ENCODE measurements at places on chromosomes 13 and 19.

DNA sequence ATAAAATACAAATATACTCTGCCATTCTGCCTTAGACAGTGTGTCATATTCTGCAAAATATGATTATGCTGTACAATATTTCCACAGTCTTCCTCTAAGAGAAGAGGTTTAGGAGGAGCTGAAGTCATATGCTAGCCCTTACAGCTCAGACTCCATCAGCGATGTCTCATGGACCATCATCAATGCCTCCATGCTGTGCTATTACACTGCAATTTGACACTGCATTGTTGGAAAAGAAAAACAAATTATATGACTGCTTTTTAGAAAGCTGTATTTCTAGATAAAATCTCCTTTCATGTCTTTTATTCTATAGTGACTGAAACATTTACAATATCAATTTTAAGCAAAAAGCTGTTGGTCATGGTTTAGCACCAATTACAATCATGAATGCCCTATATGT lies 1089.4 kb upstream of the MIR17HG start:
- no peak for DNase-seq

- no peak for DNase-seq
Observed at GRCh38 chr19:33865306-33865705, 68.6 kb downstream of the KCTD15 start.

- DNase-seq, result no peak
Observed at GRCh38 chr19:39923862-39924261, 10.6 kb downstream of the FCGBP start.

DNA sequence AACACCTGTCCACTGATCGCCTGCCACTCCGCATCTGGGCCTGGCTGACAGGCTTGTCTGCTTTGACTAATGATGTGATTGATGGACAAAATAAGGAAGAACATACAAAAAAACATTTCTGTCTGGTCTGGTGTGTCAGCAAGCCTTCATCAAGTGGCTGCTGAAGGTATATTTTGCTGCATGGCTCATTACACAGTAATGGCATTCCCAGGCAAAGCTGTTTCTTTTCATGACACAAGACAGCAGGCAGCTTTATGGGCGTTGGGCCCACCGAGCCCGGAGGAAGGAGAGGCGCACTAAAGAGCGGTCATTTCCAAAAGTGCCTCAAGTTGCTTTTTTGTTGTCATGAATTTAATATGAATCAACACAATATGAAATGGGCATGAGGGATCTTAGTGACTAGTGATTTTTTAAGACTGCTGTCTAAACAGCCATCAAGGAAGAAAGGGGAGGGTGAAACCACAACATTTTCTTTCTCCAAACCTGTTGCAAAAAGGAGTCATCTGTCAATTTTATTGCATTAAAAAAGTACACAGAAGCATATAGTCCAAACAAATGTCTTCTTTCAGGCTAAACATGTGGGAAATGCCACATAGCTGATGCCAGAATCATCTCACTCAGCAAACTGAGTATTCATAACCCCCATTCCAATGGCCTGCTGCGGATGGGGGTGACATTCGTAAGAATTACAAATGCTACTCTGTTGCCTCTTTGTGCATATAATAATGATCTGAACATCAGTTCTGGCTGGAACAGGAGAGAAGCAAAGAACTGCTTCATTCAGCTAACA lies 476.6 kb downstream of the ZNF536 start:
- no peak for DNase-seq

GRCh38 chr13:78121459-78122348 lies 203.1 kb upstream of the EDNRB start:
- DNase-seq, result peak; percentile 65

DNA sequence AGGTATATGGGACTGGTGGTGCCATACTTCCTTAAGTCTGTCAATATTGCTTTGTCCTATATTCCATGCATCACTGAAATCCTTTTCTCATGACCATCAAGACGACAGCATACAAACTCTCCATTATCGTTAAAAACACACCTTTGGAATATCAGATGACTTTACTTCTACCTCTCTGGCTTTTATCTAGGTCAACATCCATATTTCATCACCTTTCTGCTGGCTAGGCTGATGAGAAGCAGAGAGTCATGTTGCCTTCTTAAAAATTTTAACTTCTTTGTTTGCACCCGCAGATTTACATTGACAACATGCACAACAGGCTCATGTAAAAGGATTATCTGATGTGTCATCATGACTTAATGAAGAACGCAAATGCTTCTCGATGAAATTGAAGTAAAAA lies 771.4 kb downstream of the OLFM4 start:
- DNase-seq, result no peak

DNA sequence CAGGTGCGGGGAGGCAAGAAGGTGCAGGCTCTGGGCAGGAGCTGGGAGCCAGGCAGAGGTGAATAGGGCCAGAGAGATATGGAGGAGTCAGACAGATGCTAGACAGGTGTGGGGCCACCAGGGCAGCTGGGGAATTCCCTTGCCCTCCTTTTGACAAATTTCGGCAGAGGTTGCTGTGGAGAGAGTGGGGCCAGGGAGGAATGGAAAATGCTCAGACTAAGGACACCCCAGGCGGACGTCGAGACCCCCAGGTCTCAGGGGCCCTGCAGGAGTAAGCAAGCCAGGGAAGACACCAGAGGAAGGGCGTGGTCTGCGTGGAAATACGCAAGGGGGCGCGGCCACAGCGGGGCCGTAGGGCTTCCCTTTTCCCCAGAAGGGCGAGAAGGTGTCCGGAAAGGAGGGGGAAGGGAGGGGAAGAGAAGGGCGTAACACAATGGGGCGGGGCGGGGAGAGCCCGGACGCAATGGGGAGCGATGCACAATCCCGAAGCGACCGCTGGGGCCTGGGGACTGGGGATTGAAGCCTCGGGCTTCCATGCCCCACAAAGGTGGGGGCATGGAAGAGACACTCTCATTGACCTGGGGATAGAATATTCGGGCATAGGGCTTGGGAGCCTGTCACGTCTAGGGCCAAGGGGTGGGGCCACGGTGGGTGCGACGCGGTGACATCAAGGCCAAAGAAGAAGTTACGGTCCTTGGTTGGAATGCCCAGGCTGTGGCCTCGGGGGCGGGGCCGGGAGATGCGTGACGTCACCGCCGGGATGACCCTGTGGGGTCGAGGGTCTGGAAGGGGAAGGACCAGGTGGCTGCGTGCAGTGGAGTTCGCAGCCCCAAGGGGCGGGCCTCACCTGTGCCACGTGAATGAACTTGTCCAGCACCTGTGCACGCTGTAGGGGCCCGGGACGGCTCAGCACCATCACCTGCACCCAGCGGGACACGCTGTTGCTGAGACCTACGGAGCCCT lies 8.2 kb downstream of the RASGRP4 start:
- peak; percentile 85 for DNase-seq

DNA sequence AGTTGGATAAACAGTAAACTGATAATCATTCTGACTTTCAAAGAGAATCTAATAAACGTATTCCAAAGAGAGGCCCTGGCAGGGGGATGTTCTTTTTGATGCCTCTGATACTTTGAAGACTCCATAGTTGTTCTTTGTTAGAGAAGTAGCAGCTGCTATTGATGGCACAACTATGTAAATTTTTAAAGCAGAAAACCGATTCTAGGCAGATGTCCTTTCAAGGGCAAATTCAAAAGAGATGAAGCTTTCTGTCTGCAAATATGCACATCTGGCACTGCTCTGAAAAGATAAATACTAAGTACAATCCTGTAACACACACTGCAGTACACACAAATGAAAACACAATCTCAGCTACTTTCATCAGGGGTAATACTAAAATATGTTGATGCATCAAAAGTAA lies 250.1 kb downstream of the VWA8 start:
- DNase-seq, result no peak

- peak; percentile 60 for DNase-seq
Observed at GRCh38 chr13:105291987-105292386, 1243.5 kb downstream of the EFNB2 start.

GRCh38 chr19:55650602-55651230 lies 2.7 kb downstream of the CCDC106 start:
- no peak for DNase-seq

DNA sequence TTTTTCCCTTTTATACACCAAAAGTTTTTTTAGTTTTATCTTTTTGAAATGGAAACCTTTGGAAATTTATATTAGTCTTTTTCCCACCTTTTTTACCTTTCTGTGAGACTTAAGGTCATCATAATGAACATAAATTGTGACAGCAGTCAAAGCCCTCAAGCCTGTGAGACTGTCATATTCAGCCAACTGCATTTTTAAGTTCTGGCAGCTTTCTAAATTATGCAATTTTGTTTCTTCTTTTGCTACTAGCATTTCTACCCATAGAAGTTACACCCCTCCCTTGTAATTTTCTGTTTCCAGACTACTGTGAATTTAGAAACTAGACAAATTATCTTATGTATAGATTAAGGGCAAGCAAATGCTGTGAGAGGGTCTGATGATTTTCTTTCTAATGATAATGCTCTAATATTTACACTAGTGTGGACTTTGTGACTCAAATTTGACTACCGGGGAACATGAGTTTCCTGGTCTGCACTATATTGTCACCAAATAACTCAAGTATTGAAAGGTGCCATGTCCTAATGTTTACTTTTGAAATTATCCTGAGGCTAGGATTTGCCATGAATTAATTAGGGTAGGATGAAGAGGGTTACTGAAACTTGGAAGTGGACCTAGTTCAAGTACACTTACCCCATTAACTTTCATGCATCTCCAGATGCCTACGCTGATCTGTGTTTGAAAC lies 43.7 kb downstream of the FRY start:
- DNase-seq, result no peak

DNA sequence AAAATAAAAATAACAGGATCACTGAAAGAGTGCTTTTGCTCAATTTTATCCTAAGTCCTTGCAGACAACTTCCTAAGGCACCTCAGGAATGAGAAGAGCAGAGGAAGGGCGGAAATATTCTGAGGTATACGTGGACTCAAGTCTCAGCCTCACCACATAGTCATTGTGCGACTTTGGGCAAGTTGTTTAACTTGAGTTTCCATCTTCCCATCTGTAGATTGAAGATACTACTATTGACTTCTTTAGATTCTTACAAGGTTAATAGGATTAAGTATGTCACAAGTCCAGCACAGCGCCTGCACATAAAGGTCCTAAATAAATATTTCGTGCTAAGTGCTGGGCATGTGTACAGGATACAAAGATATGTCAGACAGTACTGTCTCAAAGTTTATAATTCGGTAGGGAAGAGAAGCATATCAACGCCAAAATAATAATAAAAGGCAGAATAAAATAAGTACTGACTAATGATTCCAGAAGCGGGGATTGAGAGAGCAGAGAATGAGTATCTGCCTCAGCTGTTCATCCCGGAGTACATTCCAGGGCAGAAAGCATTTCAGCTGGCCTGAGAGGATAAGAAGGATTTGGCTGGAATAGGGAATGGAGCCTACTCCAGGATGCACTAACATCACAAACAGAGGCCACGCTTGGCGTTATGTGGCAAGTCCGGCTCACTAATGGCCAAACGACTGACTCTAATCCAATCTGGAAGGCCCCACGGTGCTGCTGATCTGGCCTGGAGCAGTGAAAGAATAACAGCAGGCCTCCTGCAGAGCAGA lies 139.7 kb downstream of the FLT1 start:
- DNase-seq, result no peak

DNA sequence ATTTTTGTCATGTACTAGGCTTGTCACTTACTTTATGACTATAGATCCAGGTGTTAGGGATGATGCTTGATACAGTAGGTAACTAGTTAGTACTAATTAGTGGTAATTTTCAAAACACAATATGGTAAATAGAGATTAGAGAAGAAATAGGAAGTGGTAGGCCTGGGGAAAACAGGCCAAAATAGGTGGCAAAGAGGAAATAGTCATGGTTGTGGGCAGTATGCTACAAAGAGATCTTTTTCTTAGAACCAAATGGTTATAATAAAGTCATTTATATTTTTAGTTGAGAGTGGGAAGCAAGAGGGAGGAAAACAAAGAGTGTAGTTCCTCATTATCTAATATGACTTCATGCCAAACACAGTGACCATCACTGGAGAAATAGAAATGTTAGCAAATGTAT lies 9.1 kb upstream of the VWA8 start:
- DNase-seq, result peak; percentile 73

GRCh38 chr13:109756778-109757177 lies 29.6 kb downstream of the IRS2 start:
- no peak for DNase-seq

DNA sequence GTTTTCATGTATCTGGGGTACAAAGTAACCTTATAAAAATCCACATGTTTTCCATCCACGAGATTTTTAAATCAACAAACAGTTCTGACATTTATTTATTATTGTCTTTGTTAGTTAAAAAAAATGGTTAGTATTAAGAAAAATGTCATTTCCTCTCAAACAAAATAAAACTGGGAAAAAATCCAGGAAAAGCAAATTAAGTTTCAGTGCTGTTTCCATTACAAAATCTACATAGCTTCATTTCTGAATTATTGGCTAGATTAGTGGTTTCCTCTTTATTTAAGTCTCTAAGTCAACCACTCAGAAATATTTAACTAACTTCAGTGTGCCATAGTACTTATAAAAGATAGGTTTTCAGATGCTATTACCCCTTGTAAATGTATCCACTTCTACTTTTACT lies 49.1 kb downstream of the MZT1 start:
- DNase-seq, result no peak

GRCh38 chr13:114004420-114005205 lies 30.7 kb upstream of the C13orf46 start:
- DNase-seq, result no peak

- no peak for DNase-seq
Observed at GRCh38 chr19:47021536-47022139, 2.0 kb downstream of the NPAS1 start.

DNA sequence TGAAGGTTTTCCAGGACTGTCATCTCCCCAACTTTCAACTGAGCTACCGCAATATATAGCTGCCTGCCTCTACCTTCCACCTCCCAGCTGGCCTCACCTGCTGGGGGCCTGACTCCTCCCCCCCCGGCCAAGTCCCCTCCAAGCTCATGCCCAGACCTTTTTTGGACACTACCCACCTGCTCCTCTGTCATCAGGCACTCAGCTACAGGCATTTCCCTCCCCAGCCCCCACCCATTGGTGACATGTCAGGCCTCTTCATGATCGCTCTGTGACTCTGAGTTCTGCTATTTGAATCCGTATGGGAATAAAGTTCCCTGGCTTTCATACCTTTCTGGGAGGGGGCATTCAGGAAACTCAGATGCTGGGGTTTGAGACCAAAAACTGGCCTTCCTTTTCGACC lies 1.8 kb downstream of the PRKACA start:
- no peak for DNase-seq

- no peak for DNase-seq
Observed at GRCh38 chr19:41441321-41441945, 1.5 kb upstream of the ERICH4 start.

GRCh38 chr19:5827891-5828660 lies 11.4 kb downstream of the FUT6 start:
- DNase-seq, result no peak

DNA sequence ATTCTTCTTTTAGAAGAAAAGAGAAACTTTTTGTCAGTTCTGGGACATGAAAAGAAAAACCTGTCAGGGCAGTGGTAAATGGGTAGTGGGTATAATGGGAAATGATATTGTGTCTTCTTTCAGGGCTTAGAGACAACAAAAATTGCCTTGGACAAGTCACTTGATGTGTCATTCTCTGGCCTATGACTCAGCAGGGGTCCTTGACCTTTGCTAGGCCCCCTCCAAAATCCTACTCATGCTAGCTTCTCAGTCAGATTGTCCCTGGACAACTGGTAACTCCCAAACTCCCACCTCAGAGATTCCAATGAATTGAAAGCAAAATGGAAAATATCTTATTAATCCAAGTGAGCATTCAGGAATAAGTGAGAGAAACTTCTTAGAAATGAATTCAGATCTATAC lies 258.8 kb upstream of the SPRY2 start:
- no peak for DNase-seq

GRCh38 chr13:62583466-62583865 lies 1167.8 kb upstream of the PCDH20 start:
- no peak for DNase-seq

- no peak for DNase-seq
Observed at GRCh38 chr19:8338835-8339234, 4.2 kb downstream of the KANK3 start.

Measured in KBM-7 (cell line).